ENCODE measurements at places on chromosomes 13 and 19.
A peak's percentile ranks its signal among the peaks of the same experiment; 100 is the strongest.

DNA sequence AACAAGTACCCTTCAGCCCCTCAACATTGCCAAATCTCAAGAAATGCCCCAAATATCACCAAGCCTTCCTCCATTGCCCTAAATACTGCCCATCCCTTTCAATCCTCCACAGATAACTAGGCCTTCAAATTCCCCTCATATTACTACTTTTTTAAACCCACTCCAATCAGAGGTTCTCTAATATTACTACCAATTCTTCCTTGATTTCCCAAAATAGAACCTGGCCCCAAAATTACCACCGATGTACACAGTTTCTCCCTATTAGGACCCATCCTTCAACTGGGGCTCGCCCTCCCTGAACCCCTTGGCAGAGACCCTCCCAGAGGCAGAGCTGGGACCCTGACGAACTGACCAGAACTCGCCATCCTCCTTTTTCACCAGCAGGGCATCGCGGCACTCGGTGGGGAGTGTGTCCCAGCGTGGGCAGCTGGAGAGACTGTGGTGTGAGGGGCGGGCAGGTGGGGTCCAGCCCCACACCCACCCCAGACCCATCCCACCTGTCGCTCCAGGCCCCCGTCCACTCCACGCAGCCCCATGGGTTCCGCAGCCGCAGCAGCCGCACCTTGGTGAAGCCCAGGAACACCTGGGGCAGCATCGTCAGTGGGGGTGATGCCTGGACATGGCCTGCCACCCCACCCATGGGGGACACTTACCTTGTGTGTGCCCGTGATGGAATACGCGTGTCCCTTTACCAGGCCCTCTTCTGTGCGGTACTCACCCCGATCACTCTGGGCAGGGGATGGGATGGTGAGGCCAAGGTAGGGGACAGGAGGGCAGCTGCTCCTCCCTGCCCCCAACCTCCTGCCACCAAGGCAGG, 6.1 kb downstream of the CAPN12 start:
- no peak for DNase-seq

- DNase-seq: no peak
Observed at GRCh38 chr19:49727217-49728030, 35.7 kb downstream of the TSKS start.

- peak; percentile 7 for DNase-seq
Observed at GRCh38 chr13:86020351-86021002, 221.3 kb upstream of the SLITRK6 start.

GRCh38 chr19:18589380-18590272, 1.0 kb downstream of the REX1BD start:
- DNase-seq: peak; percentile 54

- DNase-seq: no peak
Observed at GRCh38 chr13:46749951-46750350, 47.0 kb downstream of the ESD start.

- peak; percentile 90 for DNase-seq
Observed at GRCh38 chr19:13051557-13052165, 51.0 kb downstream of the LYL1 start.

- DNase-seq: no peak
Observed at GRCh38 chr13:41691274-41691673, 233.9 kb downstream of the RGCC start.

DNA sequence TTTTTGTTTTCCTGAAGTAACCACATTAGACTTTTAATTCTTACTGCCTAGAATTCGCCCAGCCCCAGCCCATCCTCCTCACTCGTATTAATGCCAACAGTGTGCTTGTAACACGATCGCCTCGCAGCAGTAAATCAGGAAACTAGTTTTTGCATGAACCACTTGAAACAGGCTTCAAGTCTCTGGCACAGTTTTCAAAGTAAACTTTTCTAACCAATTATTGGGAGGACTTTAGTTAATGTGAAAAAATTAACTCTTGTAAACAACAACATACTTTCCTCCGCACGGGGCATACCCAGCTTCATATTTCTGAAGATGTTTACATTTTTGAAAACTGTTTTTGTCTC, 39.2 kb downstream of the TNFRSF19 start:
- peak; percentile 36 for DNase-seq

DNA sequence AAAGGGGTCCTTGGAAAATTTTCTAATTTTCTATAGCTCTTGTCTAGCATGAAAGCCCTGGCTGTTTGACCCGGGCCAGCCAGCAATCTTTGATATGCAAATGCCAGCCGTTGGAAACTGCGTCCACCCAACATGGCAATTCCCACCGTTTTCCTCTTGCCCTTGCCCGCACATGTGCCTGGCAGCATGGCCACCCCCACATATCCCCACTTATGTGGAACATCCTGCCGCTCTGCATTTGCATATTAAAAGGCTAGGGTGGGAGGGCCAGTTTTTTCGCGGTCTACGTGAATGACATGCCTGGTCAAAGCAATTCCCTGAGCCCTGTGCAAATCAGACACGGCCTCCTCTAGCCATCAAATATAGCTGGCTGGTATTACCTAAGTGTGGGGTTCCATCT, 110.3 kb upstream of the TDRD3 start:
- DNase-seq: no peak

- no peak for DNase-seq
Observed at GRCh38 chr13:23810685-23811240, 78.4 kb downstream of the MIPEP start.

DNA sequence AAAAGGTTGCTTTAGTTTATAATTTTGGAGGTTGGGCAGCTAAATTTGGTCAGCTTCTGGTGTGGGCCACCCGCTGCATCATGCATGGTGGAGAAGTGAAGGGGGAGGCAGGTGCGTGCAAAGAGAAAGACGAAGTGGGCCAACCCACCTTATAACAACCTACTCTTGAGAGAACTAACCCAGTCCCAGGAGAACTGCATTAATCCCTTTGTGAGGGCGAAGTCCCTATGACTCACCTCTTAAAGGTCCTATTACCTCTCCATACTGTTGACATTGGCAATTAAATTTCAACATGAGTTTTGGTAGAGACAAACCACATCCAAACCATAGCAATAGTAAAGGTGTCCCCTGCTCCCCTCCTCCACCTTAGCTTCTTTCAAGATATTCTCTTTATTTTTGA, 7.7 kb upstream of the FGF9 start:
- DNase-seq: no peak

- peak; percentile 100 for DNase-seq
Observed at GRCh38 chr19:46697204-46697960, 19.5 kb downstream of the PRKD2 start.

DNA sequence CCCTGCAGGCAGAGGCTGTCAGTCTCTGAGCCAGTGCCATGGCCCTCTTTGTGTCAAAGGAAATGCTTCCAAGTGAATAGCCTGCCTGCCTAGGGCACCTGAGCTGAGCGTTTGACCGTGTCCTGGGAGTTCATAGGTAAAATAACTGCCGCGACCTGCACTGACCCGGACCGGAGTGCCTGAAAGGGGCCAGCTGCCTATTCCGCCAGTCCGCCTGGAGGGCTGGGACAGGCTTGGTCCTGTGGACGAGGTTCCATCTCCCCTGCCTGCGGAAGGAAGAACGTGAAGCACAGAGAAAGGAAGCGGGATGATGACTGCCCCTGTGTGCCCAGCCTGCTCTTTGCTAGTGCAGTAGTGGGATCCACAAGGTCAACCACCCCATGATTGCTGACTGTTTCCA, 17.5 kb upstream of the ZNF492 start:
- DNase-seq: no peak

- no peak for DNase-seq
Observed at GRCh38 chr13:30002577-30002976, 152.2 kb upstream of the UBL3 start.

GRCh38 chr13:20624213-20624612, 57.3 kb downstream of the IFT88 start:
- DNase-seq: no peak

- DNase-seq: no peak
Observed at GRCh38 chr13:110716247-110716515, 2.7 kb downstream of the ING1 start.

GRCh38 chr19:33387351-33388230, 14.1 kb downstream of the CEBPG start:
- no peak for DNase-seq

- no peak for DNase-seq
Observed at GRCh38 chr13:80654638-80655249, 313.8 kb upstream of the SPRY2 start.

DNA sequence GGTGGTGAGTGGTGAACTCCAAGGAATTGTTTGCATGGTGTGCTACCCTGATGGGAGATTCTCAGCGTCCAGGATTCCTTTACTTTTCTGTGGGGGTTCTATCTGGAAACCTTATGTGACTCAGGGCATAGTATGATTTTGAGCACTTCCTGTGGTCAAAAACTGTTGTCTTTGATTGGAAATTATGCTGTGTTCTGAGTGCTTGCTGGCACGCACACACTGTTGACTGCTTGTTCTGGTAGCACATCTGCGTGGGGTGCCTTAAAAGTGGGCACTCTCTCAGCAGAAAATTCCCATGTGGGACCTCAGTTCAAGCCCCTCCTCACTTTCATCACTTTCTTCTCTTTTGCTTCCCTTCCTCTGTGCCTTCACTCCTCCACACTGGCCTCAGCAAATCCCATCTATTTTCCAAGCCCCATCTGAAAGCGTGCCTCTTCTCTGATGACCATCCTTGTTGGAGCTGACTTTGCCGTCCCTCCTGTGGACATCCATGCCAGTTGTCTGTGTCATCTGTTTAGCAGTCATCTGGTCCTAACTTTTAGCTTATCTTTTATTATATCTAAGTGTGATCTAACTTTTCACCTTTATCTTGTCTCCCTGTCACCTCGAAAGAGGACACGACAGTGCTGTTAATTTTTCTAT, 56.4 kb upstream of the NPAS1 start:
- DNase-seq: no peak

- no peak for DNase-seq
Observed at GRCh38 chr19:56725829-56726424, 54.4 kb upstream of the ZNF835 start.

DNA sequence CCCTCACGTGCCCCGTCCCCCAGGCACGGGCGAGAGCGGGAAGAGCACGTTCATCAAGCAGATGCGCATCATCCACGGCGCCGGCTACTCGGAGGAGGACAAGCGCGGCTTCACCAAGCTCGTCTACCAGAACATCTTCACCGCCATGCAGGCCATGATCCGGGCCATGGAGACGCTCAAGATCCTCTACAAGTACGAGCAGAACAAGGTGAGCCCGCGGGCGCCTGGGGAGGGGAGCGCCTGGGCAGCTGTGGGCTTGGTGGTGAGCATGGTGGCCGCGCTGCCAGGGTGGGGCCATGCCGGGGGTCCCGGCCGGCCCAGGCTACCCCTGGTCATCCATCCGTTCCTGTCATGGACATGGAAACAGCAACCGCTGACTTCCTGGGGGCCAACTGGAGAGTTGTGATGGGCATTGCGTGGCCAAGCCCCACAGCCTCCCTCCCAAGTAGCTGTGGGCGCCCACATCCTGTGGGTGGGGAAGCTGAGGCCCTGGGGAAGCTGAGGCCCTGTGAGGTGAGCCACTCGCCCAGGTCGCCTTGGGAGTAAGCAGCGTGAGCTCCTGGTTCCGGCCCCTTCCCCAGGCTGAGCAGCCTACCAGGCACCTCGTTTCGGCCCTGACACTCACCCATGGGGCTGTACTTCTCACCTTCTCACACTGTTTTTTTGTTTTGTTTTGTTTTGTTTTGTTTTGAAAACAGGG, 16.1 kb downstream of the GNA11 start:
- no peak for DNase-seq

GRCh38 chr13:39283072-39283471, 244.8 kb downstream of the NHLRC3 start:
- DNase-seq: no peak

DNA sequence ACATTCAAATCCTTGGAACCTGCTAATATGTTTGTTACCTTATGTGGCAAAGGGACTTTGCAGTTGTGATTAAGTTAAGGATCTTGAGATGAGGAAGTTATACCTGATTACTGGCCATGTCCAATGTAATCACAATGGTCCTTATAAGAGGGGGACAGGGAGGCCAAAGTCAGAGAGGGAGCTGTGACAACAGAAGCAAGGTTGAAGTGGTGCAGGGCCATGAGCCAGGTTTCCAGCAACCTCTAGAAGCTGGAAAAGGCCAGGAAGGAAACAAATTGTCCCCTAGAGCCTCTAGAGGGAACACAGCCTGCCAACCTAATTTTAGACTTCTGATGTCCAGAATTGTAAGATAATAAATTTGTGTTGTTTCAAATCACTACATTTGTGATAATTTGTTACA, 334.7 kb upstream of the DACH1 start:
- DNase-seq: no peak

GRCh38 chr19:5987077-5987818, 9.3 kb upstream of the RANBP3 start:
- peak; percentile 85 for DNase-seq

DNA sequence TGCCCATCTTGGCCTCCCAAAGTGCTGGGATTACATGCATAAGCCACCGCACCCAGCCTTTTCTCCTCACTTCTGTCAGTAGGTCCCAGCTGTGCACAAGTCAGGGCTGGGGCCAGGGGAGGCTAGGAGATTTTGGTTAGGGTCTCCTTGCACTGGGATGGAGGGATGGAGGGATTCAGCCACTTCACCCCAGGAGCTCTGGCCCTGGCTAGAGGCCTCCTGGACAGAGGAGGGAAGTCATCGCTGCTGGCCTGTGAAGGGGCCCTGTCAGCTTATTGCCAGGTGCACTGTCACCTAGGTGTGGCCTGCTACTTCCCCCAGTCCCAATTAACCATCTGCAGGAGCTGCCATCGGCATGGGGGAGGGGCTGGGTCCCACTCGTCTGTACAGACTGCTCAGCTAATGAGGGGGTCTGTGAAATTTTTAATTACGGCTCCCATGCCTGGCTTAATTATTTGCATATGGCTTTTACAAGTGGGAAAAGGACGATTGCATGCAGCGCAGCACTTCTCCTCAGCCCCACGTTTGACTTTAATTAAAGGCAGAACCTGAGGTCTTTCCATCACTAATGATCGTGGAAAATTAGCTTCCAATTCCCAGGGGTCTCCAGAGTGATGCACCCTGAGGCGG, 52.4 kb downstream of the CHST8 start:
- no peak for DNase-seq

- DNase-seq: no peak
Observed at GRCh38 chr13:74066937-74067336, 67.3 kb downstream of the KLF12 start.

- no peak for DNase-seq
Observed at GRCh38 chr13:27593267-27593666, 27.1 kb downstream of the LNX2 start.

DNA sequence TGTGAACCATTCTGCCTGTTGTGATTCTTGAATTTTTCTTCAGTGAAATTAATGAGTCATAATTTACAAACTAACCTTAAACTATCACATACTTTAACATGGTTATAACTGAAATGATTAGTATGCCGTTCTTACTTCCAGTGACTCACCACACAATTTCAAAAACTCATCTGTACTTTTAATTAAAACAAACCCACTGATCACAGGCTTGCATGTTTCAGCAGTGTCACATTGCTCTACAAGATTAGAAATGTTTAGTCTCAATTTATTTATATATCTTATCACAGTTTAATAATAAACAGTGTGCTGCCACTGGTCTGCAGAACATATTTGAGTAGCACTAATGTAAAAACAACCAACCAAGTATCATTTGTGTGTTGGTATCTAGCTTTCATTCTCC, 2227.9 kb upstream of the PCDH20 start:
- DNase-seq: no peak

GRCh38 chr19:35990771-35991730, 3.9 kb upstream of the SDHAF1 start:
- no peak for DNase-seq

GRCh38 chr19:32459204-32459865, 53.8 kb downstream of the DPY19L3 start:
- DNase-seq: no peak
